Daoy (cell line): ENCODE measurements at places on chromosomes 11 and 22. TPM values are rescaled to one million over a fixed set of nuclear protein-coding genes. Genes with fewer than 3 reads are reported as not detected.

The PDGFB gene
- 0.11 and 0.18 TPM in 2 replicates for total RNA-seq

The TRPC6 gene
- not detected in 2 replicates for total RNA-seq

The H19 gene
- total RNA-seq: 0.06 TPM in 1 of 2 replicates, not detected in the other

The SPDYC gene
- total RNA-seq: not detected in 2 replicates

The KCNJ4 gene
- 0.80 and 2.1 TPM in 2 replicates for total RNA-seq

The SCUBE2 gene
- 0.18 and 0.51 TPM in 2 replicates for total RNA-seq

DNA sequence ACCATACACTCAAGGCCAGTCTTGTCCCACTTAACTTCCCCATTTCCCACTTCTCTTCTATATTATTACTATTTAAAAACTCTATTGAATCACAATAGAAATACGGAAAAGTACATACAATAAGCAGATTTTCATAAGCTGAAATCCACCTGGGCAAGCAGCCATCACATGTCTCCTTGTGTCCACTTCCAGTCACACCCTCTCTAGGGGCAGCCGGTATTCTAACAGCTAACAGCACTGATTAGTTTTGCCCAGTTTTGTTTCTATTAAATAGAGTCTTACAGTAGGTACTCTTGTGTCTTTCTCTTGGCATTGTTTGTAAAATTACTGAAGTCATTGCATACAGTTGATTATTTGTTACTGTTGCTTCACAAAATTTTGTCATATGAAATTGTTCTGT, 37.8 kb downstream of the PPP6R3 start:
- DNase-seq: no peak

DNA sequence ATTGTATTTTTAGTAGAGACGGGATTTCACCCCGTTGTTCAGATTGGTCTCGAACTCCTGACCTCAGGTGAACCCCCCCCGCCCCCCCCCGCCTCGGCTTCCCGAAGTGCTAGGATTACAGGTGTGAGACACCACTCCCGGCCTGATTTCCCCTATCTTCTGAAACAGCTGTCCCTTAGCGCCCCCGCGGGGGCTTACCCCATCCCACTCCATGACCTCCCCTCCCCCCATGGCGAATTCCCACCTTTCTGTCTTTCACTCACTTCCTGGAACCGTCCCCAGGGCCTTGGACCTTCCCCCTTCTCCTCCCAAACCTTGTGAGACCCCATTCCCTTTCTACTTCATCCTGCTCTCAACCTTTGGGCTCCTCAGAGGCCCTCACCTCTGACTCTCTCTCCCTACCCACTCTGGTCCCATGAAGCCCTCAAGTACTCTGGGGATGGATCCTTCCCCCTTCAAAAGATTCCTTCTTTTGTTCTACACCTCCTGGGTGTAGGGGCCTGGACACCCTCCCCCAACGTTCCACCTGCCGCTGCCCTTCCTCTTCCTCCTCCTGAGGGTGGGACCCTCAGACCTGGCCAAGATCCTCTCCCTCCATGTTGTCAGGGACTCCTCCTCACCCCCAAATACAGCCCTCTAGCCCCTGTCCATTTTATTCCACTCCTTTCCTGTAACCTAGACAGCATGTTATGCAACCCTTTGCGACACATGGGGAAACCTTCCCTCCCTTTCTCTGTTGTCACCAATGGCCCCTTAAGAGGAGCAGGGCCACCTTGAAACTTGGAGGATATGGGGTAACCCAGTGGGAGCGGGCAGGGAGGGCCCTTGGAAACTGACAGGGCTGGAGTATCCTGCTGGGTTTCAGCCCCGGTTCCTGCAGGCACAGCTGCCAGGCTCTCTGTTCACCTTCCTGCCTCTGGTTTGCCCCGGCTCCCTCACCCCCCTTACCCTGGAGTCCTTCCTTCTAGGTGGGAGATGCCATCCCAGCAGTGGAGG, 1.1 kb downstream of the PRDX5 start:
- DNase-seq: no peak

DNA sequence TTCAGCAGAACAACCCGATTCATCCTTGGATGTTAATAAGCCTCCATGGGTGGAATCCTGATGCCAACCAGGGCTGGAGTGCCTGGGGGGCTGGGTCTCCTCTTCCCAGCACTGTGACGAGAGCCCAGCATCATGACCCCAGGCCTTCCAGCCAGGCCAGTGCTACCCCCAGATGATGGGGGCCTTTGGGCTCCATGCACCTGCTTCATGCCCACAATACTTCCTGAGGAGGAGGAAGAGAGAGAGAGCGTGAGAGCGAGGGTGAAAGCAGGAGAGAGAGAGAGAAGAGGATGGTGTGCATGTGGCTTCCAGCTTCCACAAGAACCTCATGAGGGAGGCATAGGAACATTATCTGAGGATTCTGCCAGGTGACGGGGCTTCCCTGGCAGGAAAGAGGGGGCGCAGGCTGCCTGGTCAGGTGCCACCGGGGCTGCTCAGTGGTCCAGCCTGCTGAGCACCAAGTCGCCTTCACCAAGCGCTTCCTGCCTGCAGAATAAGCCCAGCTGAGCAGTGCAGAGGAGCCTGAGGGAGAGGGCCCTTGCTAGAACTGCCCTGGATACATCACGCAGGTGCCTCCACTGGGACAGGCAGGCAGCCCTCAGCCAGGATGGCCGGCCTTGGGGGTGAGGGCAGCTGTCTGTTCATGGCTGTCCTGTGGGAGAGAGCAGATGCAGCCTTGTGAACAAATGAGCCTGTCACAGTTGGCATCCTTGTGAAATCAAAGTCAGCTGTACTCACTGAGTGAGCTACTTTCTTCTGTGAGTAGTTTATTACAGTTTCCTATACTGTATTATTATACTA, 243.3 kb upstream of the B3GAT1 start:
- no peak for DNase-seq

- DNase-seq: no peak
Observed at GRCh38 chr11:64156235-64157011, 9.5 kb downstream of the MACROD1 start.

DNA sequence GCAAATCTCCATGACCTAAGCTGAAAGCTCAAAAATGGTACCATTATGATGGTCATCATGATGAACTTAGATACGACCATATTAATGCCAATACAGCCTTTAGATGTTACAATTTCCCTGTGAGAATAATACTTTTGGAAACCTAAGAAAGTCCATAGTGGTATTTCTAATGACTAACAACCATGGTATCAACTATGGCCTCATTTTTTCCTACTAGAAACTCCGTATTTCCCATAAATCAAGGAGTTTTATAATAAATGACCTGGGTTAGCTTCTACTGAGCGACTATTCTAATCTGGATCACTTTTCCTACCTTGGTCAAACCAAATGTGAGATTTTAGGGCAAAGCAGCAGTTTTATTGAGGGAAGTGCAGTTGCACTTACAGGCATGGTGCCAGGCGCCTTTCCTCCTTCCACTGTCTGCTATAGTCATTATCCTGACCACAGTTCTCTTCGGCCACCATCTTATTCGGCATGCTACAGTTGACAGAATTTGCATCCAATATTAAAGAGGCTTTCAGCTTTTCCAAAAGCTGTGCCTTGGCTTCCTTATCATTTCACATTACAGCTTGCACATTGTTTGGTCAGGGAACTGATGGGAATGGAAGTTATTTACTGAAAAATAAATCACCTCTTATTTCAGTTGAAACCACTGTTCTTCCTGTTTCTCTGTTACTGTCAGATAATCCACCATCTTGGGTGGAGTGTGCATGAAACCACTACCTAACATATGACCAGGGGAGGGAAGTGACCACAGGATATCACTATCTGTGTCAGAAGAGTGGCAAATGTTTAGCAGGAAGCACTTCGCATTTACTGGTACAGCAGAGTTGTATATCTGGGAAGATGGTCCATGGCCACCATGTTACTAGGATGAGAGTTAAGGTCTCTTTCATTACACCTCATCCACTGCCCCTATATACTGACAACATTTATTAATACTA, 74.5 kb upstream of the PICALM start:
- DNase-seq: no peak

DNA sequence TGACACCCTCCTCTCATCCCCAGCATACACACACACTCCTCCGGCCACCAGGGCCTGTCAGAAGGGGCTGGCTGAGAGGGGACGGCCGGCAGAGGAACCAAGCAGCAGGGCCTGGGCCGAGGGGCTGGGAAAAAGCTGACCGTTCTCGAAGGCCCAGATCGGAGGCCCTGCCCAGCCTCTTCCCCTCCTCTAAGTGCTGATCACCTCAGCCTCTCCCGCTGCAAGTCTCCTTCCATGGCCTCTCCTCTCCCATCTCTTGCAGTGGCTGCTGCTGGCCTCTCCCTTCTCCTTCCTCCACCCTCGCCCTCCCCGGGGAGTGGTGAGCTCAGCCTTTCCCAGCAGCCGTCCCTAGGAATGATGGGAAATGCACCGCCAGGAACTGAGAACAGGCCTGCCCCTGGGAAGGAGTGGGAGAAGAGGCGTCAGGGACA, 39.6 kb downstream of the ARRB1 start:
- peak; percentile 66 for DNase-seq

- no peak for DNase-seq
Observed at GRCh38 chr22:21832291-21833290, 34.9 kb downstream of the MAPK1 start.

DNA sequence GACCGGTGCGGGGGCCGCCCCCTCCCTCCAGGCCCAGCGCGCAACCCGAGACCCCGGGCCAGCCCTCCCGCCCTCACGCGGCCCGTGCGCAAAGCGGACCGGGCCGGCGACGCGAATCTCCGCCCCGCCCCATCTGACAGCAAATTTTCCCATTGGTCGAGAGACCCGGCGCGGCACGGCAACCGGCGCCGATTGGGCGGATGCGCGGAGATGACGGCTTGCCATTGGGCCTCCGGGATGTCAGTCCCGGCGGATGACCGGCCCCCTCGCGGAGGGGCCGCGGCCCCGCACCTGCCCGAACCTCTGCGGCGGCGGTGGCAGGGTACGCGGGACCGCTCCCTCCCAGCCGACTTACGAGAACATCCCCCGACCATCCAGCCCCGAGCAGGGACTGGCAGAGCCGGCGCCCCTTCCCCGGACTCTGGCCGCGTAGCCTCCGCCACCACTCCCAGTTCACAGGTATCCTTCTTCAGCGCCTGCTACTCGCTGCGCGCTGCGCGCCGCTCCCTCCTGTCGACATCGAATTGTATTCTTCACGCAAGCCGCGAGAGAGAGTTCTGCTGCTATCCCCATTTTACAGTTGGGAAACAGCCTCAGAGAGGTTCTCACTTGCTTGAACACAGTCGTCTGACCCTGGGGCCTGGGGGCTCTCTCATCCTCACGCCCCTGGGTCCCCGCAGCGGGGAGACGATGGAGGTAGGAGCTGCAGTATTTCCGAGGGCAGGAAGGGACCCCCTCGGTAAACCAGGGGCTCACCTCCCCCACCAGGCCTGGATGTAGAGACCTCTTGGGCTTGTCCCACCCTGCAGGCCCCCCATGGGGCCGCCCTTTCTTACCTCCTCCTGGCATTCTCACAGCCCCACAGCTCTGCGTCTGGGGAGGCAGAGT, at the start of gene ARVCF:
TSS of gene ARVCF (minus strand) at position 90 of the 888 bp plus-strand sequence. CDS start 26,029 bp downstream, outside the sequence.
- peak; percentile 91 for DNase-seq

DNA sequence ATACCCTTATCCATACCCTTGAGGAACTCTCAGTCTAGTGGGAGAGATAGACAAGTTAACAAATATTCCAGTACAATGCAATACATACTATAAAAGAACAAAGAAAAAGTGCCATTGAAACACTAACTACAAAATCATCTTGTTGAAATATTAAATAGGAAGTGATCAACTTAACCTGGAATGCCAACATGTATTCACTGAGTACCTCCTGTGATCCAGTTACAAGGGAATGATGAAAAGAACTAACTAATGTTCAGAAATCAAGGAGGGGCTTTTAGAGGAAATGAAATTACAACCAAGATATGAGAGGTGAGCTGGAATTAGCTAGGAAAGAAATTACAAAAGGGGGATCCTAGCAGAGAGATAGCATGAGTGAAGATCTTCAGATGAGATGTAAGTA, 6.2 kb upstream of the FIBIN start:
- DNase-seq: no peak

DNA sequence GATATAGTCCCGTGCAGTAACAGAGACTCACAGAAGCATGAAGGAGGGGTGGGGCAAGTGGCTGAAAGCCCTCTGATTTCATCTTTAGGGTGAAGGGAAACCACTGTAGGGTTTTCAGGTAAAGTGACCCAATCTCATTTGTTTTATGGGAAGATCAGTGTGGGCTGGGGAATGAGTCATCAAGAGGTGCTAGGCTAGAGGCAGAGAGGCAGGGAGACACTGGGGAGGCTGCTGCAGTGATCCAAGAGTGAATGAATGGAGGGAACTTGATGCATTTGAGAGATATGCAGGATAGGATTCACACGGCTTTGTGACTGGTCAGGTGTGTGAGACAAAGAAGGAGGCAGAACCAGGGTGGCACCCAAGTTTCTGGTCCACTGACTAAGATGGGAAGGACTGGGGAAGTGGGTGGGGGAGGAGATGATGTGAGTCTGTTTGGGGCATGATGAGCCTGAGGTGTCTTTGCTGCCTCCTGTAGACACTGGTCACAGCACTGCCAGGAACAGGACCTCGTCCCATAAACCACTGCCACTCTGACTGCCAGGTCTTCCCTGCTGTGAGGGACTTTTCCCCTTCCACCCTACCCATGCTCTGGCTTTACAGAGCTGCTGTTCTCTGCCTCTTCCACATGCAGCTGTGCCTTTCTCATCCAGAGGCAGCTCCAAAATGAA, 239.0 kb downstream of the TENM4 start:
- peak; percentile 53 for DNase-seq

DNA sequence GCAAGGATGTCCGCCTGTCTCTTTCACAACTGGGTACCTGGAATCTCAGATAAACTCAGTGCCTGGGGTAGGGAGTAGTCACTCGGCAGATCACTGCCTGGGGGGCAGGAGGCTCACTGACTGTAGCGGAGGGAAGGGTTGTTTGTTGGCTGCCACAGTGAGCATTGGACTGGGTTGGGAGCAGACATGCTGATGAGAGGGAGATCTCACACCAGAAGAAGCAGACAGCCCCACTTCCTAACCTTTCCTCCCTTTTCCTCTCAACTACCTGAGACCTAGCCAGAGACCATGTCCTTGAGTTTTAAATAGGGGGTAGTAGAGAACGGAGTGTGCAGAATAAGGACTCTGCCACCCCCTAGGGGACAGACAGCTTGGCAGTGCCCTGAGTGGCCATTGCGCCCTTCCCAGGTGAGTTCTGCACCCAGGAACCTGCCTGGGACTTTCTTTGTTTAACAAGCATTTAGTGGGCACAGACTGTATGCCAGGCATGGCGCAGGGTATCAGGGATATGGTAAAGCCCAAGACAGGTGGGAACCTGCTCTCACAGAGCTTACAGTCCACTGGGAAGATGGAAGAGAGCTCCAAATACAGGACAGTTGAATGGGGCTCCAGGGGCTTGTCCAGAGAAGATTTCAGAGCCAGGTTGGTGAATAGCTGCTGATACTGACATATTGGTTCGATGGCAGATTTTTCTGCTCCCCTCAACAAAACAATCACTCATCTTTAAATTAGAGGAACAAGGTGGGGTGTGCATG, 115.7 kb upstream of the NNMT start:
- peak; percentile 40 for DNase-seq

- no peak for DNase-seq
Observed at GRCh38 chr11:94773842-94774241, 5.7 kb downstream of the AMOTL1 start.

GRCh38 chr11:69084371-69084770, 35.6 kb downstream of the TPCN2 start:
- DNase-seq: no peak
